Fibroblast of gingiva (primary cell): ENCODE measurements at places on chromosomes 7 and 10.

DNA sequence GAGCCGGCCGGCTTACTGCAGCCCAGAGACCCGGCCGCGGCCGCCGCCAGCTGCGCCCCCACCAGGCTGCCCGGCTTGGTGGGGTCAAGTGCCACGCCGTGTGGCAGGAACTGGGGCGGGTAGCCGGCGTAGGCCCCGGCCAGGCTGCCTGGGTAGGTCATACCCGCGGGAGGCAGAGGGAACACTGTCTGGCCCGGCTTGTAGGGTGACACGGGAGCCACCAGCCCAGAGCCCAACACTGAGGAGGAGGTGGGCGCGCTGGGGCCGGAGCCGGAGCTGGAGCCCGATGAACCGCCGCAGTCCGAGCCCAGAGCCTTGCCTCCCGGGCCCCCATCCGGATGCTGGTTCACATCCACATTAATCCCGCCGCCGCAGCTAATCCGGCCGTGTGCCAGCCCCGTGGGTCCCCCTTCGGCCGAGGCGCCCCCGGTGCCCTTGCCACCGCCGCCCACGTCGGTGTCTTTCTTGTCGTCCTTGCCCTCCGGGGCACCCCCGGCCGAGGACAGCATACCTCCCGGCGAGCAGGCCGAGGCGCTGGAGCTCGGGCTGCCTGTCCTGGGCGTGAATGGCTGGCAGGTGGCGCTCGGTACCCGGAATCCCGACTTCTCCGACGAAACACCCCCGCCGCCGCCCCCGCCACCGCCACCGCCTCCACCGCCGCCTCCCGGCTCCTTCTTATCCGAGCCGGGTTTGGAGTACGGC is 2.0 kb downstream of the ZNF503 start:
- DNase-seq = peak; percentile 75

DNA sequence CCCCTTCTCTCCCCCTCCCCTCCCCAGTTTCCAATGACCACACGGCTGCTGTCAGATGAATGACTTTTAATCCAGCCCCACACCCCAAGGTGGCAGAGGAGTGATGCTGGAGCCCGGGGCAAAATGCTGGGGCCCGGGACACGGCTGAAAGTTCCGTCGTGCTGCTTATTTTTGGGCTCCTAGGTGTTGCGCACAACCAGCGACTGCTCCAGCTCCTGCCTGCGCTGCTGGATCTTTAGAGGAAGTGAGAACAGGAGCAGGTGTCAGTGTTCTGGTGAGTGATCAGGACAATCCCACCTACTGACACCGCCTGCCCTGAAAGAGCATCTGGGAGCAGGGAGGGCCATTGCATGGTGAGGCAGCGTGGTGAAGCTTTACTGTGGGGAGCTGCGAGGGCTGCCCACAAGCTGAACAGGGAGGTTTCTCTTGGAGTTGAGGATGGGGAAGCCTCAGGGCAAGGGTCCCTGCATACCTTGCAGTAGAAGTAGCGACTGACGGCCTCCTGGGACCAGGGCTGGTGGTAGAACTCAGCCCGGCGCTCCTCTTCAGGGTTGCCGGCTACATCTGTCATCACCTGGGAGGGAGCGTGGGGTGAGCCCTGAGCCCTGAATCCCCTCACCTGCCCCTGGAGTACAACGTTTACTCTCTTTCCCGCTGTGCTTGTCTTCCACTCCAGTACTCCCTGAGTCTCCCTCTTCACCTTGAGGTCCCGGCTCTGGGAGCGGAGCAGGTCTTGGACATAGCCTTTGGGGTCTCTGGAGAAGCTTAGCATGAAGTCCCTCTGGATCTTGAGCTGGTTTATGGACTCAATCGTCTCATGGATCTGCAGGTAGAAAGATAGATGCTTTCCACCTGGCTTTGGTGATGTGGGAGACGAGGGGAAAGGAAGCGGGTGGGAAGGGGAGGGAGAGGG is 6.9 kb downstream of the CHPF2 start:
- DNase-seq = no peak

- no peak for DNase-seq
Measured at GRCh38 chr10:112991888-112992491, 41.9 kb downstream of the TCF7L2 start.

DNA sequence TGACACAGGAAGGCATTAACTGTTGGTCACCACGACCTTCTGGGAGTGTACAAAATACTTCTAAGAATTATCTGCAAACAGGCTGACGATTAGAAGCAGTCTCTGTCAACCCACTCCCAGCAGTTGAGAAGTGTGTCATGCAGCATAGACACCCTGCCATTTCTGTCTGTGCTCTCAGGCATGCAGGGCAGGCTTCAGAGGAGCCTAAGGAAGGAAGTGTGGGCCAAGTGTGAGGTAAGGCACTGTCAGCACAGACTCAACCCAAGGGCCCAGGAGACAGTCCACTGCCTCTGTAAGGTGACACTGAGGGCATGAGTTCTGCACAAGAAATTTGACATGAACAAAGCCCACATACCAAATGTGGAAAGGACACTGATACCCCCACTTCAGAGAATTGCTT is 109.0 kb upstream of the VIPR2 start:
- DNase-seq = no peak

GRCh38 chr10:13739183-13739582 is 152.4 kb downstream of the PRPF18 start:
- DNase-seq = no peak
